ENCODE measurements at places on chromosomes 6 and 20.

- DNase-seq, result no peak
These were observed 458.0 kb upstream of the SOX4 start for GRCh38 chr6:21135484-21136013.

GRCh38 chr20:32206760-32207625 is 550 bp downstream of the PLAGL2 start:
- DNase-seq, result no peak

DNA sequence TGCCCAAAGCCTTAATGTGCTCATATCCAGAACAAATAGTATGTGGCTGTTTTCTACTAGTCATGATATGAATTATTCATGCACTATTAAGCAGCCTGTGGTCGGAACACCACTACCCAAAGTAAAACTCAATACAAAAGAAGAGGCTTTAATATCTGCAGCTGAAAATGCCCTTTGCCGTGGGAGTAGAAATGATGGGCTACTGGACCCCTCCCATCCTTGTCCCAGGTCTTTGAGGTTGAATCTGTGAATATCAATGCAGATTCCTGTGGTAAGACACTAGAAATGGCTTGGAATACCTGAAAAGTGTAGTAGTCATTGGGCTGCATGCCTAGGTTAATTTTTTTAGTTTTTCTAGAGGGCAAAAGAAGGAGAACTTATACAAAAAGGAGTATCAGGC is 303.7 kb downstream of the TBC1D7 start:
- no peak for DNase-seq

DNA sequence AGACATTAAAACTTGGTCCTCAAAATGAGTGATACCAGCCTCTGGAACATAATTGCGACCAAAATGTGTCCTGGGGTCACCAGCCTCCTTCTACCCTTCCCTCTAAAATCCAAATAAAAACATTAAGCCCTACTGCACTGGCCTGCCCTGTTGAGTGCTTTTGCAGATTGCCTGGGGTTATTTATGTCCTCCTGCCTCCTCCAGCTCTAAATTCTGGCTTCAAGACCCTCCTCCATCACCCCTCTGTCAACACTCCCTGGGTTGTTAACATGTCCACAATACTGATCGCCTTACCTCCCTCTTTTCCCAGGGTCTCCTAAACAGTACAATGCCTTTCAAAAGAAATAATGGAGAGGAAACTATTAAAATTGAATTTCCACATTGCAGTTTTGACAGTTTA is 327.5 kb downstream of the NRN1 start:
- DNase-seq, result no peak

- no peak for DNase-seq
These were observed 37.6 kb upstream of the CCN6 start for GRCh38 chr6:112016320-112016719.

DNA sequence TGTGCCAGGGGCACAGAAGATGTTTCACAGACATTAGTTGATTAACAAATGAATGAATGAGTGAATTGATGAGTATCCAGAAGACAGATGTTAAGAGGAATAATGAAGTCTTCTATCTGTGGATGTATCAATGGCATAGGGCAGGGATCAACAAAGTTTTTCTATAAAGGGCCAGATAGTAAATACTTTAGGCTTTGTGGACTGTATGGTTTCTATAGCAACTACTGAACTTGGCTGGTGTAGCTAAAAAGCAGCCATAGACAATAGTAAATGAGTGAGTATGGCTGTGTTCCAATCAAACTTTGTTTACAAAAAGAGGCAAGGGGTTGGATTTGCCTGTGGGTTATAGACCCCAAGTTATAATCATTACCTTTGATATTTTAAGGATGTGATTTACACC is 144.0 kb downstream of the PRL start:
- DNase-seq, result no peak

- DNase-seq, result no peak
These were observed 1.4 kb upstream of the CHD6 start for GRCh38 chr20:41619360-41620100.

DNA sequence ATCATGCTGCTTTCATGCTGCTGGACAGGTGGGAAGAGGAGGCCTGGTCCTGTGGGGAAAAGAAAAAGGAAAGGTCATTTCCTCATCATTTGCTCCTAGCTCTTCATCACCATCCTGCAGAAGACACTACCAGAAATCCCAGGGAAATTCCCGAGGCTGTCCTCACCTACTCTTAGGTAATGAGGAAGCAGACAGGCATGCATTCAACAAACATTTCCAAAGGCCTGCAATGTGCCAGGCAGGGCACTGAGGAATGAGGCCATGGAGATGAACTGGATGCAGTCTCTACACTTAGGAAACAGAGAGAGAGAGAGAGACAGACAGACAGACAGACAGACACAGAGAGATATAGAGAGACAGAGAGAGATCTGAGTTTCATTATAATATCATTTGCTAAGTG is 83.0 kb upstream of the MRPS10 start:
- no peak for DNase-seq

GRCh38 chr20:36399147-36399968 is 93.2 kb downstream of the DLGAP4 start:
- DNase-seq, result no peak

Data from gastrocnemius medialis (tissue), 4 donors.